ENCODE measurements at places on chromosomes 4 and X. TPM values are rescaled to one million over a fixed set of nuclear protein-coding genes. Genes with fewer than 3 reads are reported as not detected.

Gene ARHGAP36
- not detected for total RNA-seq

Gene PRKG2
- total RNA-seq, result 0.05 TPM

Gene CSAG3
- not detected for total RNA-seq

Gene EFHC2
- total RNA-seq, result 0.11 TPM
